ENCODE measurements at places on chromosomes 11 and 22. TPM values are rescaled to one million over a fixed set of nuclear protein-coding genes. Genes with fewer than 3 reads are reported as not detected.

DNA sequence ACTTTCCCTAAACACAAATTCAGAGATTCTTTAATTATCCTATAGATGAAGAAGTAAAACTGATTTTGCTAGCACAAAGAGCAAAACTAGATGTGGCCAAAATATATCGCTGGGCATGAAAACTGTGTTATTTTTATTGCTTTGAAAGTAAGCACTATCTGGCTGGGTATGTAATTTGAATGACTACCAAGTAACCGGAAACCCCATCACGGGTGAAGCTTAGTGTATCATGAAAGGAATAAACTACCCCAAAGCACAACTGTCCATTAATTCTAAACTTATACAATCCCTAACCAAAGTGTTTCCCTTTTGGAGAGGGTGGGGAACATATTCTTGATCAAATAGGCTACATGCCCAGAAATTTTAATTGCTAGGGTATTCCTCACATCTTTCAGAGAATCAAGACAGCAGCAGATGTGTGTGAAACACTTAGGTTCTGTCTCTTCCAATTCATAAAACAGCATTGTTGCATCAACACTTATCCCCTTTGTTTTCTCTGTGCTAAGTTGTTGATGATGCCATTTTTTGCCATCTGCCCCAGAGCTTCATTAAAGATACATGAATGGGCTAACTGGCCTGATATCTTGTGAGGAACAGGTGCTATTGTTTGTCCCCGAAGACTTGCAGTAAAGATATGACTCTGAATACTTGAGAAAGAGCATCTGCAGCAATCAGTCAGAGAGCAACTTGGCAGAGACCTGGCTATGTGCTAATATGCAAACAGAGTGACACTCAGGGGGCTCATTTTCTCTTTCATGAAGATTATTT lies 238.2 kb downstream of the SOX6 start:
- DNase-seq: no peak

ANKRD49 gene
- total RNA-seq: 22.8 TPM

SORL1 gene
- 139 TPM for total RNA-seq

DNA sequence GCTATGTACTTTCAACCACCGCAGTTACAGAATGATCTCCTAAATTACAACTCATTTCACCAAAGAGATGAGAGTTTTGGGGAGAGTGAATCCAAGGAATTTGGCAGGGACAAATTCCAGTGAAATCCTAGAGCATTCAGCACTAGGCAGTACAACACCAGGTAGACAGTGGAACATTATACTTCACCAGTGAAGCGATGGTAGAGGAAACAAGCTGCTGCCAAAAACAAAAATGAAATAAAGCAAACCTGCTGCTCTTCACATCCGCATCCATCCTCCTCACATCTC lies 16.9 kb downstream of the SMCO4 start:
- no peak for DNase-seq

DNA sequence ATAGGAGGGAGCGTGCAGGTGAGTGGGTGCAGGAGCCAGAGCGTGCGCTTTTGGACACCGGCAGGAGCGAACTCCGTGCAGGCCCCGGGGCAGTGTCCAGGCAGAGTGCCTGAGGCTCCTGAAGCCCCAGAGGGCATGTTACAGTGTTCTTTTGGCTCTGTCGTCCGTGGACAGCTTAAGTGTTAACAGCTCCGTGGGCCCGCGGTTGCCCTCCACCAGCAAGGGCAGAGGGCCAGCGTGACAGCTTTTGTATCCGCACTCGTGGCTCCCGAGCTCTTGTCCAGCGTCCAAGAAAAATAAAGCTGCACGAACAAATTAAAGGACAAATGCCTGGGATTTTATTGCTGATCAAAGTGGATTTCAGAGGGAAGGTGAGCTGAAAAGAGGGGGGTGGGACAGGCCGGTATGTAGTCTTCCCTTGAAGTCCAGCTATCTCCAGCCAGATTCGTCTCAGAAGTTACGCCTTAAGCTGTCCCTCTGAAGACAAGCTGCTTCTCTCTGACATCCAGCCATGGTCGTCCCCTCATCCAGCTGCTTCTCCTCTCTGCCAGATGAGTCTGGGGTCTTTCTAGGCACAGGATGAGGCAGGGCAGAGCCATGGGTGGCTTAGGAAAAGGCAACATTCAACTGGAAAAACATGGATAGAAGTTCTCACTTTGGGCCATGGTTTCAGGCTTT lies 968 bp upstream of the TMEM109 start:
- DNase-seq: no peak

SHISAL1 gene
- not detected for total RNA-seq

DNA sequence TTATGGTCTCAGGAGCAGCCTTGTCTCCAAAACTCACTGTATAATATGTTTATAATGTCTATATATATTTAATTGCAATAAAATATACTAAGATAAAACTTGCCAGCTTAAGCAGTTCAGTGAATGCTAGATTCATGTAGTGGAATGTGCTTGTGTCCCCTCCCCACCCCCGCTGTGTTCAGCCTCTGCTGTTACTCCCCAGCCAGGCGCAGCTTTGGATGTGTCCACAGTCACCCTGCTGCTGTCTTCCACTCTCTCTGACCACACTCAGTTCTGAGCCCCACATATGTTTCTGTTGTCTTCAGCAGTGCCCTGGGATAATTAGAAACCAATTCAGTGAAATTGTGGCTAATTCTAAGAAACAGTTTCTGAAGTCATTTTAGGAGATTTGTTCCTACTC lies 52.2 kb downstream of the PPFIA1 start:
- no peak for DNase-seq

GRCh38 chr11:62601122-62601371 lies 618 bp downstream of the MTA2 start:
- DNase-seq: peak; percentile 64

OR52E8 gene
- total RNA-seq: not detected

- no peak for DNase-seq
These were observed 25.1 kb downstream of the NPAT start for GRCh38 chr11:108197351-108197750.

- DNase-seq: no peak
These were observed 29.5 kb downstream of the RCOR2 start for GRCh38 chr11:63887386-63887999.

DNA sequence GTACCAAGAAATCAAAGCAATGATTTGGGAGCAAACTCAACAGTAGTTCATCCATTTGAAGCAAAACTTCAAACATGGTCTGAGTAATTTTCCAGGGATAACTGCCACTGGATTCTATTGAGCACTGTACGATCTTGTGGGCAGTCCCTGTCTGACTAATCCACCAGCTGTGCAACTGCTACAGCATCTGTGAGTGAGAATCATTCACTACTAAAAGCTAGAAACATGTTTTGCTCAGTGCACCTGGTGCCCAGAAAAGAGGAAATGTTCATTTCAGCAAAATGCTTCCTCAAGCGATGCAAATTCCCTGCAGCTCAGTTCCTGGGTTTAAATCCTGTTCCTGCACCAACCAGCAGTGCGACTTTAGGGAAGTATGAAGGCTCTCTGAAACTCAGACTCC lies 1077.9 kb downstream of the DLG2 start:
- no peak for DNase-seq

SAA2 gene
- not detected for total RNA-seq

- DNase-seq: no peak
These were observed 115.9 kb downstream of the ARFGAP2 start for GRCh38 chr11:47060807-47061206.

DNA sequence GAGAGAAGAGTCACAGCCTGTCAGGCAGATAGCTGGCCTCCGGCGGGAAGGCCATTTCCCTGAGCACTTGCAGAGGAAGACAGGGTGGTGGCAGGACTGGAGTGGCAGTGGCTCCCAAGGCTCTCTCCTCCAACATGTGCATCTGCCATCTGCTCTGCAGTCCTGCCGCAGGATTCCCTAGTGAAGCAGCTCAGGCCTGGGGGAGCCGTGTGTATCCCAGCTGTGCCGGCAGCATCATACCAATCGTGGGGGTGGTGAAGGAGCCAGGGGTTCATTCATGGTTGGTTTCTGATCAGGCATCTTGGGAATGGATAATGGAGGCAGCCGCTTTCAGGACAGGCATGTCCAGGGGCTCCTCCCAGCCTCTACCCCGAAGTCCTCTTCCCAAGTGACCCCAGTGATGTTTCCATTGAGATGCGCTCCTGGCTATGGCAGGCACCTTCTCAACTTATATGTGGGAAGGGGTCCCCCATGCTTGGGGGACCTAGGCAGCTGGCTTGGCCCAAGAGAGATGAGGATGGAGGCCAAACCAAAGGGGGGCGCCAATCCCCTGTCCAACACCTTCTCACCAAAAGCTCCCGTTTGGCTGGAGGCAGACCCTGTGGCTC lies 6.1 kb downstream of the TAGLN start:
- no peak for DNase-seq

DNA sequence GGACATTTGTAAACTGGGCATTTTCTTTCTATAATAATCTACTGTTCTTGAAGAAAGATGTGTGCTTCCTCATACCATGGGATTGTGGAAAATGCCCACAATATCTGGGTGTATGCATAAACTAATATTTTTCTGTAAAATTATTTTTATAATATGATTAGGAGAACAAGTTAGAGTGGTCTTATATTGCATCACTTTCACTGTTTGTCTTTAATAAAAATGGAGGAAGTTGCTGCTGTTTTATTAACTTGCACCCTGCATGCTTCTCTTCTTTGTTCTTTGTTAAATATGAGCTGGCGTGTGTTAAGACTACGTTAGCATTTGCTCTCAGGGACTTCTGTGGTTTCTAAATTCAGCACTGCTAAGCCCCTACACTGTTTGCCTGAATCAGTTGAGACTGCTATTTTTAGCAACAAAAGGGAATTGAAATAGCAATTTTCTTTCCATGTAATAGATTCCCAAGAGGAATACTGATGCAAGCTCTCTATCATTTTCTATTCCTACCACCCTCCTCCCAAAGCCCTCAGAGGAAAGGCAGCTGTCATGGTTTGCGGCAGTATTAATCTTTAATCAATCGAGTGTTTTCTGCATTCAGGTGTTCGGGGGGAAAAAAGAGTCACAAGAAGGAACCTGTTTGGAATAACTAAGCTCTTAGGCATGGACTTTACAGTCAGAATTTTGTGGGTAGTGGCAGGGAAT lies 56.1 kb downstream of the HSD17B12 start:
- no peak for DNase-seq

CHEK1 gene
- 112 TPM for total RNA-seq

DNA sequence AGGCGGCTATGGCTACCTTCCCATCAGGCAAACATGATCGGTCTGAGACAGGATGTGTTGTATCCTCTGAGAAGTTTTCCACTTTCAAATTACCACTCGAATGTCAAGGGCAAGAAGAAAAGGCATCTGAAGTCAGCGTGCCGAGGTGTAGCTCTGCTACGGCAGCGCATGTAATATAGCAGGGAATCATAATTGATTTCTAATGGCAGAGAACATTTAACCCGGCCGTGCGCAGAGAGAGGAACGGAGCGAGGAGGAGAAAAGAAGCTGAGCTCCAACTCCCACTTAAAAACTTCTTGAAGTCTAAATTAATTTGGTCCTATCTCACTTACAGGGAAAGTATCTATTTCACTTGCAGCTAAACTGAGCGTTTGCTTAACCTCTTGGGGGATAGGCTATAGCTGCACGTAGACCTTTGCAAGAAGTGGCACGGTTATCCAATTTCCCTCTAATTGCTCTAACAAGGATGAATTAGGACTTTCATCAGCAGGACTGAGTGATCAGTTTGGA lies 137.3 kb upstream of the KIRREL3 start:
- DNase-seq: no peak

CD59 gene
- 61.7 TPM for total RNA-seq

DNA sequence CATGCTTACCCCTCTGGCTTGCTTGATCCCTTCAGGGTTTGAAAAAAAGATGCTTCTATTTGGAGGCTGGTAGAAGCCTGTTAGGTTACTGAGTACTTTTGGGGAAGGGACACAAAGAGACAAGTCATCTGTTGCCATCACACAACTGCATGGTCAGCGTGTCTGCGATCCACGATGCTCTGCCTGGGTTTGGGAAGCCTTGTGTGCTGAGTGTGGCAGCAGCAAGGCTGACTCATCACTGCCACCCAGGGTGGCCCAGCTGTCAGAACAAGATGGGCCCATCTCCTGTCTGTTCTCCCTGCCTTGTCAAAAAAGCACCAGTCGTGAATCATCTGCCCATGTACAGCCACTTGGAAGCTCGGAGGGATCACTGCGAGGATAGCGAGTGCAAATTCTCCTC lies 26.2 kb downstream of the UBASH3B start:
- DNase-seq: no peak

GRCh38 chr11:121575963-121576290 lies 123.2 kb upstream of the SORL1-AS1 start:
- DNase-seq: no peak

All from activated naive CD4-positive, alpha-beta T cell treated with anti-CD3 and anti-CD28 coated beads, Interleukin-2, amount 50 U/mL, for 72 hours (primary cell).